ENCODE measurements at places on chromosomes 7 and 10.

GRCh38 chr10:72846238-72846637 lies 47.3 kb upstream of the OIT3 start:
- DNase-seq, result no peak

DNA sequence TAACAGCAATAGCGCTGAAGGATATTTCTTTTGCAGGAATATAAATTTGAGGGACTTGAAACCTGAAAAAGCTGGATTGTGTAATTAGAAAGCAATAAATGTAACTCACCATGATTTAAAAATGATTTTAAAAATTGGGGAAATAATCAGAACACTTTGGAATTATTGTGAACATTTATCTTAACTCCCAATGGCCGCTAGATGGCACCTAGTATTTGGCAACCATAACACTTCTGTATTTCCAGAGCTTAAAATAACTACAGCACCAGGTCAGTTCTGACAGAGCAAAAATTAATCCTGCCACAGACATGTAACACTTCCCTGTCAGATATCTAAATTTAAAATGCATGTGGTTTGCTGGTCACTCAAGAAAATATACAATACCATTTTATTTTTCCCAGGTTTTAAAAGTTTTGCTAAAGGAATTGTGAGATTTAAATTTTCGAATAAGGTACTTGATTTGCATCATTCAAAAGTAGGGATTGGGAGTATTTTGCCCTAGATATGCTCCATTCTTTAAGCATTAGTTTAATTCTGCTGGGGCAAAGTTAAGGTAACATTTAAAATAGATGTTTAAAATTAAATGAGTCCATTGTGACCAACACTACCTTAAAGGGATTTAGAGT lies 144.5 kb downstream of the PPP1R3A start:
- peak; percentile 8 for DNase-seq

DNA sequence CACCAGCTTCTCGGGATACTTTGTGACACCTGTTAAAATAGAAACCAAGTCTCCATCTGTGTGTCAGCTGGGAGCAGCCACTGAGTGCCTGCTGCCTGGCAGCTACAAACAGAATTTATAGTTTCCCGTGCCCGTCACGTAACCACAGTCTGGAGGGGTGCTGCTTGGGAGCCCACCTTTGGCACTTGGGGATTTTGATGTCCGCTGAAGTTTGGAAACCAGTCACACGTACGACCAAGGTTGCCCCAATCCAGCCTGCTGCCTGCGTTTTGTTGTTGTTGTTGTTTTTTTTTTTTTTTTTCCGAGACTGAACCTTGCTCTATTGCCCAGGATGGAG lies 1.6 kb downstream of the TRRAP start:
- no peak for DNase-seq

- no peak for DNase-seq
These were observed 399.3 kb upstream of the PODXL start for GRCh38 chr7:131955679-131956078.

- peak; percentile 67 for DNase-seq
These were observed 8.1 kb downstream of the SKIDA1 start for GRCh38 chr10:21517134-21518031.

DNA sequence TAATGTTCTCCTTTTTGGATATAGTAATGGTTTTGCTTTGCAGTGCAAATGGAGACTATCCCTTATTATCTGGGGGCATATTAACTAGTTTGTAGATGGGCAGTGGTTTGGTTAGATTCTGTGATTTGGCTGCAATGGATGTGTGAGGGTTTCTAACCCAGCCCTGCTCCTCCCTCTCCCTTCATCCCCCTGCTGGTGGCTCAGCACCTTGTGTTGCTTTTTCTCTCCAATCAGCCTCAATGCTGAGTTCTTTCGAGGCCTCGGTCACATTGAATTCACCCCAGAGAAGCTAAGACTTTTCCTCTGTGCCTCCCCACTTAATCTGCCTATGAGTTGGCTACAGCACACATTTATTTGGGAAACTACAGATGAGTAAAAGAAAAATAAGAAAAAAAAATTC lies 120.0 kb downstream of the MALRD1 start:
- peak; percentile 44 for DNase-seq

DNA sequence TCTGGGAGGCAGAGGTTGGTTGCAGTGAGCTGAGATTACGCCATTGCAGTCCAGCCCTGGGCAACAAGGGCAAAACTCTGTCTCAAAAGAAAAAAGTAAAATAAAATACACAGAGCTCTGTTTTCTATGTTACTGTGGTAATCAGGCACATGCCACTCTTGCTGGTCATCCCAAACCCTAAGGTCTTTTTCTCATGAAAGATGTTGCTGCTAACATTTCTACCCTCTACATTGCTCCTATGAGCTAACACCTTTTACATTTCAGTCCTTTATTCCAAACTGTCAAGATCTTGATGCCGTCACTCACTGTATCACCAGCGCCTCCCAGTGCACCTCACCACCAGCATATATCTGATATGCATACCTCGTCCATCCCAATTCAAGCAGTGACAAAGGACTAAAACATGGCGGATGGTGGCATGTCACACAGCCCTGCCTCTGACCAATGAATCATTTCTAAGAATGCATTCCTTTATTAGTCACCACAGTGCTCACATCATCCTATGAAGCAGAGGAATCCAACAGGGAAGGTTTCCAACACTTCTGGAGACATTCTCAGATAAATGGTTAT lies 4.3 kb downstream of the DAGLB start:
- no peak for DNase-seq

GRCh38 chr10:5888843-5889623 lies 660 bp downstream of the ANKRD16 start:
- peak; percentile 52 for DNase-seq

GRCh38 chr7:158771213-158771834 lies 58.0 kb downstream of the ESYT2 start:
- DNase-seq, result no peak

DNA sequence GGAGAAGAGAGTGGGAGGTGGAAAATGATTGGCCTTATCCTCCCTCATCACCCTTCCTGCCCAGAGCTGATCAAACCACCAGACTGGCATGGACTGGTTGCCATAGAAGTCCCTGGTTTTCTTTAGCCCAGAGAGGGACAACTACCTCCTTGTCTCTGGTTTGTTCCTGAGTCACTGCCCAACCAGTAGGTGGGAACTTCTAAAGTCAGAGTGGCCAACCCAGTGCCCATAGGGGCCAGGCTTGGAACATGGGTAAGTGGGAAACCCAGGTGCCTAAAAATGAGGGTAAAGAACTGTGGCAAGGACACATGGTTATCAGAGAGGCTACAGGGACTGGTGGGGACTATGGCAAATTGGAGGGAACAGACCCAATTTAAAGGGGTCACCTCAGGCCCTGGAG lies 63.8 kb downstream of the FAM241B start:
- no peak for DNase-seq

- DNase-seq, result no peak
These were observed 375.8 kb upstream of the NFE2L3 start for GRCh38 chr7:25775999-25776743.

GRCh38 chr7:130606161-130606560 lies 62.4 kb downstream of the COPG2 start:
- DNase-seq, result no peak

DNA sequence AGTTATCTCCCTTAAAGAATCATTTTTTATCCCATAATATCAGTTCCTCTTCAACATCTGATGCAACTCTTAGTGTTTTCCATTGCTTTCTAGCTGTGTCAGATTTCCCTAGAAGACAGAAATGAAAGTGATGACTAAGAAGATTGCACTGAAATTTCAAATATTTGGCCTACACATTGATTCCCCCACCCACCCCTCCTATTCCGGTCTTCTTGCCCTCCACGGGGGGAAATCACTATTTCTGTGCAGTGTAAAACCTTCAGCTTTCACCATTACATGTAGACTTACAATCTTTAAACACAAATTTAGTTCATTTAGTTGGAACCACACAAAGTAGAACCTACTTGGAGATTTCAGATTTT lies 63.7 kb upstream of the IL6 start:
- DNase-seq, result no peak

GRCh38 chr7:113784316-113784715 lies 134.5 kb downstream of the PPP1R3A start:
- no peak for DNase-seq

DNA sequence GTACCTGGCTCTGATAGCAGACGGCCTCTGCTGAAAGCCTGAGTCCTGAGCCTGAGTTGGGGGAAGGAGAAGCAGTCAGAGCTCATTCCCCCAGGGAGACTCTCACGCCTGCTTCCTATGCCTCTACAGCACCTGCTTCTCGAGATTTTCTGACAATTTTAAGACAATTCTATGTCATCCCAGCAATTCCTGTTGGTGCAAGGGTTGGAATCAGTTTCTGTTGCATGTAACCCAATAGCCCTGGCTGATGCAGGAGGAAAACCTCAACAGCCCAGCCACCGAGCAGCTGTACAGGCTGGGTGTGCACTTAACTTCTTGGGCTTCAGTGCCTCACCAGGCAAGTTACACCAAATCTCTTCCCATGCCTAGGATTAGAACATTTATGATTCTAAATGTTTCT lies 134.7 kb downstream of the GLI3 start:
- no peak for DNase-seq

DNA sequence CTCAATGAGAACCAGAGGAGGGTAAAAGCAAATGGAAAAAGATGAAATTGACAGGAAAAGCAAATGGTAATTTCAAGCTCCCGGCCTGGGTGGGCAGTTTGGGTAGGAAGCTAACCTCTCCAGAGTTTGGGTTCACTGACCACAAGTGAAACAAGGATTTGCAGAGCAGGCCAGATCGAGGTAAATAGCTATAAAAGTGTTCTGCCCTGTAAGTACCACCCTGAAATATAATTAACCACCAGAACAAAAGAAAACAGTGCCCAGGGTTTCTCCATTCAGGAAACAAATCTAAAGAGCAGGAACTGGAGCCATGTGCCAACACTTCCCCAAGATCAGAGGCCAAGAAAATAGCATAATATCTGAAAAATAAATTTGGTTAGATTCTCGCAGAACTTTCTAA lies 276.7 kb upstream of the MEOX2 start:
- no peak for DNase-seq

GRCh38 chr10:112446055-112446854 lies 459 bp downstream of the ZDHHC6 start:
- DNase-seq, result no peak

- no peak for DNase-seq
These were observed 166.0 kb downstream of the TAX1BP1 start for GRCh38 chr7:27905951-27906350.

GRCh38 chr7:85489498-85489897 lies 302.6 kb upstream of the SEMA3D start:
- no peak for DNase-seq

GRCh38 chr7:133230591-133231194 lies 22.2 kb upstream of the EXOC4 start:
- DNase-seq, result peak; percentile 29

DNA sequence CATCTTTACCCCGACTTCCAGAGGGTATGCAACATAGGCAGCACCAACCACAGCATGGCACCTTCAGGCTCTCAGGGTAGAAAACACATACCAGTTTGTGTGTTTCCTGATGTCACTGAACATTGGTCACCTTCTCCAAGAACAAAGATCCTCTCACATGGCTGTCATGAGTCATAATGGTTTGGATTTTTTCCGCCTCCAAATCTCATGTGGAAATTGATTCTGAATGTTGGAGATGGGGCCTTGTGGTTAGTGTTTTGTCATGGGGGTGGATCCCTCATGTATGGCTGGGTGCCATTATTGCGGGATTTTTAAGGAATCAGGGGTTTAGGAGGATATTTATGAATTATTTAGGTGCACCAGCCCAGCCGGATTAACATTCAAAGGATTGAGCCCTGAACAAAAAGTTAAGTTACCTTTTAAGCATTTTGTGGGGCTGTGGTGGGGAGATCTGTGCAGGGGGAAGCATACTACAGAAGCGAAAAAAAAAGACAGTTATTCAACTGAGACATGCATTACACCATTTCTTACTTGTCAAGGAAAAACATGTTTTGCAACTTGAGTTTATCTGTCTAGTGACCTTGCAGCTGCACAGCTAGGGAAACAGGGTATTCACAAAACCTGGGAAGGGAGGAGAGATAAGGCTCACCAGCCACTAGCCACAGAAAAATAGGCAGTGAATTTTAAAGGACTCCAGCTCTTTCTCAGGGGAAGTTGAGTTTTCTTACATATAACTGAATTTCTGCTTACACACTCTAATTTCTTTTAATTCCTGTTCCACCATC lies 774.1 kb upstream of the AUTS2 start:
- DNase-seq, result no peak

DNA sequence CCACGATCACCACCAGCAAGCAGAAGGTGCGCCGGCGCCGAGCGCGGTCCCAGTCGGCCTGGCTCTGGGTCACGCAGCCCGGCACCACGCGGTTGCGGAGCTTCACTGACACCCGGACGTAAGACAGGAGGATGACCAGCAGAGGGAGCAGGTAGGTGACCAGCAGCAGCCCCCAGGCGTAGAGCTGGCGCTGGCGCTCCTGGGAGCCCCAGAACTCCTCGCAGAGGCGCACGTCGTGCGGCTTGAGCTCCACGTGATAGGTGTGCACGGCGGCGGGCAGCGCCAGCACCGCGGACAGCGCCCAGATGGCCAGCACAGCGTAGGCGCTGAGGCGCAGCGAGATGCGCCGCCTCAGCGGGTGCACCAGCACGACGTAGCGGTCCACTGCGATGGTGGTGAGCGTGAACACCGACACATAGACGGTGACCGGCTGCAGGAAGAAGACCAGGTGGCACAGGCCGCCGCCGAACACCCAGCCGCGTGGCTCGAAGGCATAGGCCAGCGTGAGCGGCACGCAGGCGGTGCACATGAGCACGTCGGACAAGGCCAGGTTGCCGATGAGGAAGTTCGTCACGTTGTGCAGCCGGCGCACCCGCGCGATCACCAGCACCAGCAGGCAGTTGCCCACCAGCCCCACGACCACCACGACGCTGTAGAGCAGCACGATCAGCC lies 920 bp downstream of the PRLHR start:
- DNase-seq, result peak; percentile 54

GRCh38 chr10:27535317-27535716 lies 31.2 kb downstream of the RAB18 start:
- no peak for DNase-seq

DNA sequence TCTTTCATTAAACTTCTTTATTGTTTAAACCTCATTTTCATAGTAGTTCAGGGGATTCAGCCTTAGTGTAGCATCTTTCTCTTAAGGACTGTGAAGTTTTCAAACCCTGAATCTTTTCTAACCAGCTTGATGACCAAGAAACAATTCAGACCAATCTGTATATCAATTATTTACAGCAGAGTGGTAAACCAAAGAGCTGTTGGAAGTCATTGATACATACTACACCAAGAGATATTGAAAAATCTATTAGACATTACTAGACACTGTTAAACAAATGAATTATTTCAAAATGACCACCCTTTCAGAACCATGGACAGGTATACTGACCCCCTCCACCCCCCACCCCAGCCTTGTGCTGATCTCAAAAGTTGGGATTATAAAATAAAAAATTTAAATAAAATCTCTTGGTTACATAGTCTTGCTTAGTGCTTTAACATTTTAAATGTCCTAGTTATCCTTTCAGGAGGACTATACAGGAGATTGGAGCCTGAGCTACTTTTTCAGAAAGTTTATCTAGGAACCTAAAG lies 143.9 kb upstream of the LSM8 start:
- no peak for DNase-seq

GRCh38 chr10:58967551-58968388 lies 208.7 kb upstream of the PHYHIPL start:
- peak; percentile 72 for DNase-seq

GRCh38 chr10:126838316-126838715 lies 66.9 kb upstream of the DOCK1 start:
- no peak for DNase-seq

GRCh38 chr7:13912715-13913278 lies 76.7 kb downstream of the ETV1 start:
- DNase-seq, result no peak

Data from HuH-7 (cell line).